ENCODE measurements at places on chromosomes 2 and 18.

- DNase-seq: no peak
Measured at GRCh38 chr2:25132299-25132635, 36.1 kb downstream of the POMC start.

GRCh38 chr2:33484042-33484621 lies 7.7 kb downstream of the RASGRP3 start:
- DNase-seq: no peak

DNA sequence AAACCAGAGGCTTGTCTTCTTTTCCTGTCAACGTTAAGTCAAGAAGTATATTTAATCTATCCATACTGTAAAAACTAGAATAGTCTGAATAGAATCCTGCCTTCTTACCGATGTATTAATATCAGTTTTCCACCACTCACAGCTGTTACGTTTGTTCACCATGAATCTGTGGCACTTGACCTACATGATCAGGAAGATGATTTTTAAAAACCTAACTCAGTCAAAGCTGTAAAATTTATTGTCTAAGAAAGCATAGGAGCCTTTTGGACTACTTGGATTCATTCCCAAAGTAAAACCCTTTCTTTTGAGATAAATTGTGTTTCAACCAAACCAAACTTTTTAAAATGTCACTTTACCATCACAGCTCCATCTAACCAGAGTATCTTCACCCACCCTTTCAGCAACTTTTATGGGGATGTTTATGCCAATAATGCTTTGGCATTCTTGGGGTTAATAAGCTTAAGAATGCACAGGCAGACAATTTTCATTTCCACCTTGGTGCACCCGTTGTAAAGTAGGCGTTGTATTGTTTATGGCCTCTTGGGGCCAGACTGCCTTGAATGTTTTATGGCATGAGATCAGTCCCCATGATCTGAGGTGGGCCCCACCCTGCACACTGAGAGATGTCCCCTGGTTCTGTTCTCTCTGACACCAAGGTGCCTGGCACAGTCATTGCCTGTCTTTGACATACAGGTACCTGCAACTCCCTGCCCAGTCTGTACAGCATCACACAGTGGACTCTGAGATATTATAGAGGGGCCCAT lies 176.2 kb upstream of the EPAS1 start:
- DNase-seq: no peak

GRCh38 chr2:182522405-182522896 lies 95.6 kb upstream of the PDE1A start:
- DNase-seq: no peak

GRCh38 chr2:55718165-55719008 lies 24.7 kb upstream of the PNPT1 start:
- DNase-seq: no peak

DNA sequence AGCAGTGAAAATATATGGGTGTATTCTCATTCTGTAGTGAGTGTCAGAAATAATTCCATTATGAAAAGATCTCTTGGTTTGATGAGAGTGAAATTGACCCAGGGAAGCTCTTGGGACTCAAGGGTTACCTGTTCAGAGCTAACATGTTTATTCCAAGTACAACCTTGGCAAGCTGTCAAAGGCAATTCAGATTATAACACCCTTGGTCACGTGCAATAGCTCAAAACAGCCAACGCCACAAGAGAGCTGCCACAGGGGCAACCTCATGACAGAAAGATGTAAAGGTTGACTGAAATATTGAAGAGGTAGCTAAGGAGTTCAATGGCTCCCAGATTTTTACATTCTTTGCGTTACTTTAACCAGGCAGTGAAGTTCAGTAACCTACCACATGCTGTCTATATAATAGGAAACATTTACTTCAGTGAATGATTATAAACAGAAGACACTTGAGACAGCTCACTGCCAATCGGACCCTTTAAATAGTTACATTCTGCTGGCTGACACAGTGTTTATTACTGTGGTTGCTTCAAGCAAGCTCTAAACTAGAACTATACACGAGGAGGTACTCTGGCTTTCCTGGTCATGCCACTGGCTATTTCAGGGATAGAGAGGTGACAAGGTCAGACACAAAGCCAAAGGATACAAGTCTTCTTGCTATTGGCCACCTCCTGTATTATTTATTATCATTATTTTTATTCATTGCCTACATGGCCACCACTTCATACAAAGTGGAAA lies 187.3 kb downstream of the PID1 start:
- DNase-seq: no peak

- DNase-seq: no peak
Measured at GRCh38 chr2:163723881-163724280, 11.9 kb downstream of the FIGN start.

GRCh38 chr2:162149940-162150339 lies 2.1 kb downstream of the GCG start:
- no peak for DNase-seq

GRCh38 chr2:38380397-38381130 lies 3.5 kb upstream of the ATL2 start:
- no peak for DNase-seq

DNA sequence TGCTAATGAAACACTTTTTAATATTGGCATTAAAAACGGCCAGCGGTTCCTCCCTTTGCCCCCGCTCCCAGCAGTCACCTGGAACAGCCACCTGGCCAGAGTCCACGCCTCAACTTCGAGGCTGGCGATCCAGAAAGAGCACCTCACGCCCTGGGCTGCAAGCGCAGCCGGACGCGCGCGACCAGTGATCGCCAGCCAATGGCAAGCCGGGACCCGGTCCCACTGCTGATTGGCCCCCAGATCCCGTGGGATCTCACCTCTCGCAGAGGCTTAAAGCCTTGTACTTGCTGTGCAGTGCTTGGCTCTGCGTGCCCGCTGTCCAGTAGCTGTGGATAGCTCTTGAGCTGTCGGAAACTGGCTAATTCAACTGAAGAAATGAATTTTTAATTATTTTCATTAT lies 4.1 kb upstream of the RBM45 start:
- DNase-seq: no peak

DNA sequence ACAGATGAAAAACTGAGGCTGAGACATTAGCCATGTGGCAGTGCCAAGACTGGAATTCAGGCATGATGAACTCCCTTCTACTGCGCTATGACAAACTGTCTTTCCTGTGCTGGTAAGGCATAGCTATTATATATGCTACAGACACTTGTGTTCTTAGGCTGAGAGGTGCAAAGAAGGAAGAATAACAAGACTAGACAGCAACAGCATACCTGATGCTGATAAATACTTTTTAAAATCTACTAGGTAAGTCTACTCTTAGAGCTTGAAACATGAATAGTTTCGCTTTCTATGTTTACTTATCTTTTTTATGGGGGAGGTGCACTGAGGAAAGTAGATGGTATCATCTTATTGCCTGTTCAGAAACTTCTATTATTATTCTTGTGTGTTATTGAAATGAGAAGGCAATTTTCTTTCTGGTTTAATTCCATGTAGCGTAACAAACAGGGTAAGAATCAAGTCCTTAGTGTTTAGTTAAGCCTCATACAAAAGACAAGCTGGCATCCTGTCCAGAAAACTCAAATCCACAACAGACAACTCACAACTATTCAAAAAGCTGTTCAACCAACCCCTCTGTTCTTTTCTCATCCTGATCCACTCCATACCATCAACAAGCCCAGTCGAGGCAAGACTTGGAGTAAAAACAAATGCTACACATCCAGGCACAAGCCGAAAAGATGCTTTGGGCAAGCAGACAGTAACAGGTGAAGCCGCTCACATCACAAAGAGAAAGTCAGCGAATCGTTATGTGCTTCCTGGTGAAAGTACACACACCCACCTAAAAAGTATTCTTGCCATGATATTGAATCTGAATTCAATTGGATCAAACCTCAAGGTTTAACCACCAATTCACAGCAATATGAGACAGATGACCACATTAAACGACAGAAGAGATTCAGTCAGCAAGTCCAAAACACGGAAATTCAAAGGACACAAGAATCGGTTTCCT lies 1.5 kb downstream of the TTC32 start:
- DNase-seq: peak; percentile 4

- DNase-seq: no peak
Measured at GRCh38 chr2:145653553-145653952, 1133.6 kb upstream of the ZEB2 start.

DNA sequence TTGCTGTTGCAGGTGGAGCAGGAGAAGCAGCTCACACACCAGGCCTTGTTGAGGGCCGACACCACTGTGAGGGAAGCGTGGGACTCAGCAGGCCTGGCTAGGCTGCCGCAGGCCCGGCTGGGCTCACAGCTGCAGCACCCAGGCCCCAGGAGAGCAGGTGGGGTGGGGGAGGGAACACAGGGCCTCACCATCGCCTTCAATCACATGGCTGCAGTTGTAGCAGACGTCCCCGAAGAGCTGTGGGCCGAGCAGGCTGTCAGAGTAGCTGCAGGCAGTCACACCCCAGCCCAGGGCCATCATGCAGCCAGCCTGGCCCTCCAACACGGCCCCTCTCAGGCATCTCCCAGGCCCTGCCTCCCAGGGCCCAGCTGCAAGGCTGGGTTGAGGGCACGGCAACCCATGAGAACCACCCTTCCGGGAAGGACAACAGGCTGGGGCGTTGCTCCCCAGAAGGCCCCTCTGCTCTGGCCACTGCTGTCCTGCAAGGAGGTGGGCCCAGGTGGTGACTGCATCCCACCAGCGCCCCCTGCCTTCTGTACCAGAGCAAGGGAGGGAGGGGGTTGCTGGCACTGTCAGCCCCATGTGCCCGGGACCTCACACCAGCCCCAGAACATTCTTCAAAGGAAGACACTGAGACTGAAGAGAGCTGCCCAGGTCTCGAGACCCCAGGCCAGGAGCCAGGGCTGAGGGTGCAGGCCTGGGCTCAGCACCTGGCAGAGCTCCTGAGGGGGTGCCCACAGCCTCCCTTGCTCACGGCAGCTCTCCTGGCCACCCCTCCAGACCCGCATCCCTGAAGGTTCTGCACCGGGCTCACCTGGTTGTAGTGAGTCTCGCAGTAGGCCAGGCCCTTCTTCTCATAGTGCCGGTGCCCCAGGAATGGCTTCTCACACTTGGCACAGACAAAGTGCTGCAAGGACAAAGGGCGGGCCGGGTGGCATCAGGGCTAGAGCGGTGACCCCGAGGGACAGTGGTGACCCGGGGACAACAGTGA lies 5.6 kb upstream of the GPR17 start:
- DNase-seq: no peak

GRCh38 chr2:96090196-96090926 lies 26.0 kb downstream of the ADRA2B start:
- no peak for DNase-seq

- no peak for DNase-seq
Measured at GRCh38 chr2:262117-262516, 1.7 kb downstream of the SH3YL1 start.

DNA sequence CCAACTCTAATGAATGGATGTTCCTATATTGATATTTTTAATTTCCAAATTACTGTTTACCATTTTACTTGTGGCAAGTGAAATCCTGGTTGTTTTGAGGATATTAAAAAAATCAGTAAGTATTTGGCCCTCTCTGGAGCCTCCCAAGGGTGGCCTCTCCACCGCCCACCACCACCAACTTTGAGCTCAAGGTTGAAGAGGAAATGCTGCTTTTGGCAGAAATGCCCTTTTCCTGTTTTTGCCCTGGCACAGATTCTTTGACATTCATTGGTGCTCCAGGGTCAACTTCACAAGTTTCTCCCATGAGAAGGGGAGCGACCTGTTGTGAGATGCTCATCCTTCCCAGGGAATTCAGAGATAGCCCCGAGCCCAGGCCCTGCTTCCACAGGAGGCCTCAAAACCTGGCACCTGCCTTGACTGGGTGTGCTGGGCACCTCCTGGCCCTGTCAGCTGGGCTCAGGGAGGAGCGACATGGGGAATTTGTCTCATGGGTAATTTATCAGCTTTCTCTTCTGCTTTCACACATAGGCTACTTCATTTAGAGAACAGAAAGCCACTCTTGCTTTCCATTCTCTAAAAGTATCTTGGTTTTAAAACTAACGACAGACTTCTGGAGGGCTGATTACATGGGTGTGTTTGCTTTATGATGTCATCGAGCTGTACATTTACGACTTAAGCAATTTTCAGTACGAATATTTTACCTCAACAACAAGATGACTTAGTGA lies 6.9 kb downstream of the CD8A start:
- DNase-seq: no peak

DNA sequence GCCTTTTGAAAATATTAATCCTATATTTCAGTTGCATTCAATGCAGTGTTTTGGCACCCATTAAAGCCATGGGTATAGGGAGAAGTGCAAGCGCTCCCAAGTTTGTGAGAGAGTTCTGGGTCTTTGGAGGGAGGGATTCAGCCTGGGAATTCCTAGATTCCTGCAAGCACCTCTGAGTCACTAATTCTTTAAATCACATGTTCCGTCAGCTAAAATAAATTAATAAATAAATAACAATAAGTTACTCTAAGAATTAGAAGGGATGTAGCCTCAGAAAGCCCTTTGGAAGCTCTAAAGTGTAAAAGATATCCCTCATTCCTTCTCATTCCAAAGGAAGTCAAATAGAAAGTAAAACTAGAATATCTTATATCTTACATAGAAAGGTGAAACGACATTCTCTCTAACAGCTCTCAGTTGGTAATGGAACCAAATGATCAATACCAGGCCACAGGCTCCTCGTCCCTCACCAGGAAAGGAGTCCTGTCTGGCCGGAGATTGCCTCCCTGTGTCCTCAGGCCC lies 222.4 kb upstream of the RBBP8 start:
- no peak for DNase-seq

DNA sequence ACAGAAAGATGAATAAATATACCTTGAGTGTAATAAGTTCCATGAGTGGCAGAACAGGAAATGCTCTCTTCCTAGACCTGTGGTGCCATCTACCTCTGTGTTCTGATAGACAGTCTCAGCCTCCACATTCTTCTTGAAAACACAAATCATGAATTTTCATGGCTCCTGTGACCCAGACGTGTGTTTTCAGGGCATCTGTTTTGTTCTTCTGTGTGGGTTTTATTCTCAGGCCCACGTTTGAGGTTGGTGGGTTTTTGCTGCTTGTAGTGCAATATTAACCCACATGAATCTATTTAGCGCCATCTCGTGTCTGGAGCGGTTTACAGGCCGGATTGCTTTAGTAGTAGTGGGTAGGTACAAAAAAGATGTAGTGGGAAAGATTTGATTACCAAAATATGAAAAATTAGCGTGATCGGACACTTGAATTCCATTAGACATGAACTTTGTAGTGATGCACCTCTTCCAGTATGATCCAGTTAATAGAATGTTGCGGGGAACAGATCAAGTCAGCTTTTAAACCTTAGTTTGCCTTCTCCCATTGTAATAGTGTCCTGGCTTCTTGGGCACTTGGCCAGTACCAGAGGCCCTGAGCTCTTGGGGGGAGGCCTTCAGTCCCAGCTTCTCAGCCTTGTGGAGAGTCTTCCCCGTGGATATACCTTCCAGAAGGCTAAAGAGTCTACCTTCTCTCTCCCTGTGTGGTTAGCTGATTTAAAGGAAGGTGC lies 256.5 kb downstream of the TPGS2 start:
- DNase-seq: no peak

- no peak for DNase-seq
Measured at GRCh38 chr2:139018252-139018651, 238.1 kb upstream of the NXPH2 start.

- no peak for DNase-seq
Measured at GRCh38 chr18:49733896-49734585, 79.3 kb downstream of the ACAA2 start.

DNA sequence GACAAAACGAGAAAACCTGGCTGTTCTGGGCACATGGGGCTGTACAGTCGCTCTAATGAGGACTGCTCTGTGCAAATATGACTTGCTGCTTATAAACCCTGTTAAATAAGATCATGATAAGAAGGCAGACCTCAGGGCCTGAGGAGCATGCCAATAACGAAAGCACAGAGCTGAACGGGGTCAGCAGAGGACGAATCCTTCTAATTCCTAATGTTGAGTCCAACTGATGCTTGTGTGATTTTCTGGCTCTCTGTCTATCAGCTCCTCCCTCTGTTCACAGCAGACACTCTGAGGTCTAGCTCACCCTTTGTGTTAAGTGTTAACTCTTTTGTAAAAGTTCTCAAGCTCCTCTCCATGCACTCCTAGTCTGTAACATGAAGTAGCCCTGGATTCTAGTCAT lies 167.2 kb upstream of the REV1 start:
- no peak for DNase-seq

Measured in stimulated activated CD8-positive, alpha-beta memory T cell treated with anti-CD3 and anti-CD28 coated beads, Interleukin-4, amount 100 ng/mL, for 1 hour (primary cell).